ENCODE measurements at places on chromosomes 1 and 21. TPM values are rescaled to one million over a fixed set of nuclear protein-coding genes. Genes with fewer than 3 reads are reported as not detected.

The BCL2L15 gene
- total RNA-seq, result 1.2 TPM

The FOXD2 gene
- 0.13 TPM for total RNA-seq

The GJA4 gene
- total RNA-seq, result 0.41 TPM

The RGS4 gene
- total RNA-seq, result 36.6 TPM

The RAB7B gene
- total RNA-seq, result 1.1 TPM

DNA sequence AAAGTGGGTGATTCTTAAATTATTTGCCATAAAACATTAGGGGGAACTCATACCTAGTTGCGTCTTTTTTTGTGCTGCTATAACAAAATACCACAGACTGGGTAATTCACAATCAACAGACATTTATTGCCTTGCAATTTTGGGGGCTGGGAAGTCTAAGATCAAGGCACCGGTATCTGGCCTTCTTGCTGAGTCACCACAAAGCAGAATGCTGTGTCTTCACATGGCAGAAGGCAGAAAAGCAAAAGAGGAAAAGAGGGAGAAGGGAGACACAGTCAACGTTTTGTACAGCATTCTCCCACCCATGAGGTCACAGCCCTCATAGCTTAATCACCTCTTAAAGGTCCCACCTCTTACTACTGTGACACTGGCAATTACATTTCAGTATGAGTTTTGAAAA, 291.0 kb downstream of the CHRM3 start:
- no peak for ATAC-seq

DNA sequence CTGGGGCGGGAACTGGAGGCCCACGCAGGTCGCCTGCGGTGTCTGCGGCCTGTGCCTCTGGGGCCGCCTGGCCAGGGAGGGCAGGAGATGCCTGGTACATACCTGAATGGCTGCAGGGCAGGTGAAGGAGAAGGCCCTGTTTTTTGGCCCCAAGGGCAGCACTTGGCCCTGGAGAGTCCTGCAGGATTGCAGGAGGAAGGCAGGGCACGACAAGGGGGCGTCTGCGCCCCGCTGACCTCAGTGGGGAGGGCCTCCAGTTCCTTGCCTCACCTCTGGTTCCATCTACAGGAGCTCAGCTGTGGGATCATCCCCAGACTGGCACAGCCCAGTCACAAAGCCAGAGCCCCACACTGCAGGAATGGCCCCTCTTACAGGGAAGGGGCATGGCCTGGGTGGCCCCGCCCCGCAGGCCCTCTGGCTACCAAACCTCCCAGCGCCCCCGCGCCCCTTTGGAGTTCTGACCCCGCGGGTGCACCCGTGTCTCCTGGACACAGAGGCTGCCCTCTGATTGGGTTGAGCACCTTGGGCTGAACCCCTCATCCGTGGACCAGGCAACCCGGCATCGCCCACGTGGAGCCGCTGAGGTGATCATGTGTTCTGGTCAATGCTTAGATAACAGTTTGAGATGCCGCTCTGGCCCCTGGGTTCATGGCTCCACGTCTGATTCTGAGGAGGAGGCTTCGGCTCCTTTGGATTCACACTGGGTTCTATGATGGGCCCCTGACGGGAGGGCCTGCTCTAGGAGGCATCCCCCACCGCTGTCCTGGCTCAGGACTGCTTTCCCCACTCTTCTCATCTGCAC, 1.3 kb upstream of the PEX10 start:
- ATAC-seq, result no peak

- no peak for ATAC-seq
Observed at GRCh38 chr1:59285691-59286090, 11.2 kb upstream of the FGGY start.

DNA sequence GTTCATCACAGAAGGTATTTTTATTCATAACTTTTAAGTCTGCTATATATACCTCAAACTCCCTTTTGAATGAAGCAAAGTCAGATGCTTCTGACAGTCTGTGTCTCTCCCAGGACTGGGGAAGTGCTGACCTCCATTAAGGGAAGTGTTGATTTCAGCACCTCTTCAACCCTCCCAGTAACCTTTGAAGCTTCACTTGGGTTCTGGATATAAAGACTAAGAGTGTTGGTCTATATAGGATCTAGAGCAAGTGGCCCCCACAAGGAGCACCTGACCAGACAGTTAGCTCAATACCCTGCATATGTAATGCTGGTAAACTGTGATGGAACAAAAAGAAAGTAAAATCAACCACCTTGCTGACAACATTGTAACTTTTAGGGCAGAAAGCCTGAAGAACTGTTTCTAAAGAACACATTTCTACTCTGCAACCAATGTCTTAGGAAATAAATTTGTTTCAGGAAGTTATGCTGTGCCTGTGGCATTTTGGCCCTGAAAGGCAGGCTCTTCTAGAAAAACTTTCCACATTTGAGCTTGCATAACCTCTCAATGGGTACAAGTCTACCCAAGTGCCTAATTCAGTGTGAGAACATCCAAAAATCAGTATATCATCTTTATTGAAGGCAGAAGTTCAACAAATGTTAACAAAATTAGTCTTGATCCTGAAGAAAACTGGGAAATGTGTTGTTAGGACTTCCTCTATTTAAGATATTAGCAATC, 865 bp upstream of the PTPN22 start:
- ATAC-seq, result no peak

DNA sequence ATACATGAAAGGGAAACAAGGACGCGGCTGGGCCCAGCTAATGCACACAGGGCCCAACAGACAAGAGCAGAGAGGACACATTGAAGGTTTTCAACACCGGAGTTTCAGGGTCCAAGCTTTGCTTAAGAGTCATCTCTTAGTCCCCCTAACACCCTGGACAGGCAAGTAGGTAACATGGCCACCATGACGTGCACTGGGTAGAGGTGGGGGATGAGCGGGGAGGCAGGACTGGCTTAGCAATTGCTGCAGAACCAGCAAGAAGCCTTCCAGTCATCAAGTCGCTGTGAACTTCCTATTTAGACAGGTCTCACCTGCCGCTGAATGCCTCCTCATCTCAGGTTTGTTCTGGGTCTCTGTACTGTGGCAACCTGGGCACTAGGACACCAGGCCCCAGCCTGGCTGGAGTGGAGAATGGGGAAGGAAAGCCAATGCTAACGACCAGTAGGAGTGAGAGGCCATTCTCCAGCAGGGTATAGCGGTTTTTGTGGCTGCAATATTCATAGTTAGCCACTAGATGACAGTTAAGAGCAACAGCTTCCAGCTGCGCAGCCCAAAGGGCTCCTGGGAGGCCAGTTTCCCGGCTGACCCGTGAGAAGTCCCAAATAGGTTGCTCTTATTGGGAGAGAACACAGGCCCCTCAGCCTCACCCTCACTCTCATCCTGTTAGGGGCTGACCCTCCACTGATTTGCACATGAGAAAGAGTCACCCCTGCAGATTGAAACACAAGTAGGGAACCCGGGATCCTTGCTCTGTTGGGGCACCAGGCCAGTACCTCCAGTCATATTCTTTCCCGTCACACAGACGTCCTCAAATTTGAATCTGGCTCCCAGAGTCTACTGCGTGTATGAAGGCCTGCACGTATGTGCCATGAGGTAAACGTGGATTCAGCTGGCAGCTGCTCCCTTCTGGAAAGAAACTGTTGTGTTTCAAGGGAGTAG, 6.0 kb upstream of the PIGC start:
- ATAC-seq, result peak; percentile 78

DNA sequence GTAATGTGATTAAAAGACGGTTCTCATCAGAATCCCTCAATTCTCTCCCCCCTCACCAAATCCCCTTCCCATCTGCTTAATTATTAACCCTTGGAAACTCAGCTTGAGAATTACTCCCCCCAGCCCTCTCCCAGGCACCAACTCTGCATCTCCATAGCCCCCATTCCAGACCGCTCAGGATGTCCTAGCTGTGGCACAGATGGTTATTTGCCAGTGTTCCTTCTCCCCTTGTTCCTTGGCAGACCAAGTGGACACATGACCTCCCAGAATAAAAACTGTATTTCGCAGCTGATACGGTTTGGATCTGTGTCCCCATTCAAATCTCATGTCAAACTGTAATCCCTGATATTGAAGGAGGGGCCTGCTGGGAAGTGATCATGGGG, 14.6 kb downstream of the HENMT1 start:
- ATAC-seq, result no peak

DNA sequence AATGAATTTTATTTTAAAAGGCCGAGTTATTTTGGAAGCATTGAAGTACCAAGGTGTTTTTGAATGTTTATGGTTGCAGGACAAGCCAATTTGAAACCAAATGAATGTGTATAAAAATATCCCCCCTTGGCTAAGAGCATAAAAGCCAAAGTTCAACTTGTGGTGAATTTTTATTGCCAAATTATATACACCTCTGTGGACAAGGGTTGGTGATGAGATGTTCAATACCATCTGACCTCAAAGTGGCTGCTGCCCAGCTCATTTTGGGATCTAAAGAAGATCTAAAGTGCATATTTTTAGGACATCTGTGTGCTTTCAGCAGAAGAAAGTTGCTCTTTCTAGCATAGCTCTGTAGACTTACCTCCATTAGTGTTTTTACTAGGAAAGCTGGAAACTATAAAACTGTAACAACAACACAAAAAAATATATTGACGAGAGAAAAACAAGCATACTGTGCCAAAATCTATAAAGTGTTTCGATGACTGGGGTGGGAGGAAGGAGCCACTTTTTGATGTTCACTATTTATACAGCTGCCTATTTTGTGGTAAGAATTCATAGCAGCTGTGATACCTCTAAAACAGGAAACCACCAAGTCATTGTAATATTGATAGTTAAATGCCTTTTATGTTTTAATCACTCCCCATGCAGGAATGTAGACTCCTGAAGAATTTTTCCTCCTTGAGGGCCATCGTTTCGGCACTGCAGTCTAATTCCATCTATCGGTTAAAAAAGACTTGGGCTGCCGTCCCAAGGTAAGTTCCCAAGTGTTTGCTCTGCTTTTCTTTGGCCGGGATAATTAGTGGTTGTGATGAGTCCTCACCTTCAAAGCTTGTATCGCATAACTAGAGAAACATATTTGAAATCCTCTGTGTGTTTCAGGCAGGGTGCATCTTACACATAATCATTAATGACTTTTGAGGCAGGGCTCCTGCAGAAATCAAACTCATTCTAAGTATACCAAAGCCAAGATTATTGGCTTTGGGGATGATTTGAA, 83.2 kb downstream of the RGL1 start:
- ATAC-seq, result peak; percentile 61

GRCh38 chr1:24318615-24319311, 394 bp upstream of the GRHL3 start:
- ATAC-seq, result peak; percentile 14

GRCh38 chr1:9852410-9853248, 28.9 kb upstream of the CLSTN1 start:
- ATAC-seq, result no peak

GRCh38 chr1:39892601-39893595, 8.8 kb downstream of the MYCL start:
- peak; percentile 86 for ATAC-seq

- ATAC-seq, result peak; percentile 24
Observed at GRCh38 chr1:205954819-205955404, 11.7 kb upstream of the SLC26A9 start.

DNA sequence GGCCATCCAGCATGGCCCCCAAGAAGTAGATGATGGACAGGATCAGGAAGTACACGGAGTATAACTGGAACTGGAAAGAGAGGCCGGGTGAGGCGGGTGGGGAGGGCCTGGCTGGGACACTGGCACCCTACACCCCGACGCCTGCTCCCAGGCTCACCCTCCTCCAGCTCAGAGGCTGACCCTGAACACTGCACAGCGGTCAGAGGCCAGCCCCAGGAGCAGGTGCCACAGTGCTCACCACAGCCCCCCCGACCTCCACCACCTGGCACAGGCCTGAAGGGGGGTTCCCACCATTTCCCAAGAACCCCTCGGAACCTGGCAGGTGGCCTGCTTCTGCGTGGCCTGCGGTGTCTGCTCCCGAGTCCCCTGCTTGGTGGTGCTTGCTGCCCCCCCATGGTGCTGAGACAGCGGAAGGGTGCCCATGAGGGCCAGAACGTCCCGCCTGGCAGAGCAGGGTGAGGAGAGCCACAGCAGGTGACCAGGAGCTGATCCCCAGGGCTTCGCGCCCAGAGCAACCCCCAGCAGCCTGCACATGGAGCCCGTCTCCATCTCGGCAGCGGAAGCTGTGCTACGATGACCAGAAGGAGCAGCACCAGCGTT, 26.1 kb downstream of the SLC19A1 start:
- ATAC-seq, result no peak

GRCh38 chr1:208043691-208044181, 132.8 kb upstream of the CD34 start:
- no peak for ATAC-seq

DNA sequence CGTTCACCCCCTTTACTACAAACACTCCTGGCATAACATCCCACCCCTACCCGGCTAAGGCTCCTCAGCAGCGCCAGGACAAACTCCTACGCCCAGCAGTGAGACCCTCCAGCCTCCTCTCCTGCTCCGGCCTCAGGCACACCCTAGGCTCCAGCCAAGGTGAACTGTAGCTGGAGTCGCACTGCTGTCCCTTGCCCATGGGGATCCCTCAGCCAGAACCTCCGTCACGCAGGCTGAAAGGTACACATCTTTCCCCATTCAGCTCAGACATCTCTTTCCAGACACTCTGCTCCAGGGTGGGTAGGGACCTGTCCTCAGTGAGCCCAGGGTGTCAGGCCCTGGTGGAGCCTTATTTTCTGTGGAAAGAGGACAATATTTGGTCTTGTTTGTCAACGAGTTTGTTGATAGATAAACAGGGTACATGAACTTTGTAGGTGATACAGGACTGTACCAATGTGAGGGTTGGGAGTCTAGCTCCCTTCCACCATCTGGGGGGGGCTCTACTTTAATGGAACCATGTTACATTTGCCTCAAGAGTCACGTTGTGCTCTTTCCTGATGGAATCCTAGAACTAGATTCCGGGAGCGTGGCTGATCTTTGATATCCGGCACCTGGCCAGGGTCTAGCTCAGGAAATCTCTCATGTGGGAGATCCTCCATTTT, 56.5 kb upstream of the SSBP3 start:
- ATAC-seq, result no peak

GRCh38 chr1:244969355-244970235, 105.3 kb upstream of the HNRNPU start:
- ATAC-seq, result peak; percentile 35
